Activated naive CD4-positive, alpha-beta T cell treated with Interleukin-2 at 50 U/mL for 16 hours (primary cell): ENCODE measurements at places on chromosomes 12 and 14.

GRCh38 chr14:90675399-90675798, 140.8 kb downstream of the TTC7B start:
- no peak for DNase-seq

GRCh38 chr14:61196792-61197191, 84.3 kb downstream of the TMEM30B start:
- DNase-seq, result no peak

DNA sequence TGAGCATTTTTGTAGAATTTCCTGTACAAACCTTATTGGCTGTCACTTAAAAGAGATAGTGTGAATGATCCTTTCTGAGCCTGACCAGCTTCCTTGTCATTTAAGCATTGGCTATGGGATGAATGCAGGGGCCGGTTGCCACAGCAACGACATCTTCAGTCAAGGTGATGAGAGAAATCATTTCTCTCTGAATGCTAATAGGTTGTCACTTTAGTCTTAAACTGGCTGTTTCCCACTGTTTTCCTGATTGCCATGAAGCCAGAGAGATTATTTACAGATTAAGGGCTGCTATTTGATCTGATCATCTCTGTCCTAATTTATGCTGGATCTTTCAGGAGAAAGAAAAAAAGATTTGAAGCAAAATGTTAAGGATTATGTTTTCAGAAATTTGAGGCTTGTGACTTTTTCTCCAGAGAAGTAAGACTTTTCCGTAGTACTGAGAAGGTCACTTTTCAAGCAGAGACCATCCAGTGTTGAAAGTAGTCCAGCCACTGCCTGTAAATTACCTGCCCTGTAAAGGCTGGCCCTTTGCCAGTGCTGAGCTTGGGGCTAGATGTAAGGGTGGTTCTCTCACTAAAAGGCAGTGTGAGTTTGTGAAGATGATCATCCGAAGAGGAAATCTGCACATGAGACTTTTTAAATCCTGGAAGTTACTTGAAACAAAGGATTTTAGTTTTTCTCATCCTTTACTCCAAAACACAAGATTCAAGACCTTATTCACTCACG, 235.6 kb downstream of the DACT1 start:
- DNase-seq, result no peak

GRCh38 chr12:54592316-54592715, 3.9 kb upstream of the PPP1R1A start:
- no peak for DNase-seq

DNA sequence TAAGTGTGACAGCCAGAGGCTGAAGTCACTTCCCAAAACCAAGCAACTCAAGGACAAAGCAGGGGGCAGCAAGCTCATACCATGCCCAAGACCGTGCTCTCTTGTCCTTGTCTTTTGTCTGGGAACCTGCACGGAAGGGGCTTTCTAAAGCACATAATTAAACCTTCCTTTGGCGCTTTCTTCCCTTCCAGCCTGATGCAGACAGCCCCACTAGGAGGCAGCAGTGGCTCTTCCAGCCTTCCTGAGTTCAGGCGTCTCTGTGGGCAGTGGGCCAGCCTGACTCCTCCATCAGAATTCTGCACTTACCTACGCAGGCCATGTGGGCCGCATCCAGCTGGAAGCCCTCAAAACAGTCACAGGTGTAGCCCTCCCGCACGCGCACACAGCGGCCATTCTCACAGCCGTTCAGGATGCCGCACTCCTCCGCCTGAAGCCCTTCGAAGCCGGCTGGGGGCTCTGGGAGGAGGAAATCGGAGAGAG, 7.6 kb downstream of the ISCA2 start:
- DNase-seq, result no peak

- no peak for DNase-seq
These were observed 192.9 kb downstream of the NUAK1 start for GRCh38 chr12:105945880-105946279.

DNA sequence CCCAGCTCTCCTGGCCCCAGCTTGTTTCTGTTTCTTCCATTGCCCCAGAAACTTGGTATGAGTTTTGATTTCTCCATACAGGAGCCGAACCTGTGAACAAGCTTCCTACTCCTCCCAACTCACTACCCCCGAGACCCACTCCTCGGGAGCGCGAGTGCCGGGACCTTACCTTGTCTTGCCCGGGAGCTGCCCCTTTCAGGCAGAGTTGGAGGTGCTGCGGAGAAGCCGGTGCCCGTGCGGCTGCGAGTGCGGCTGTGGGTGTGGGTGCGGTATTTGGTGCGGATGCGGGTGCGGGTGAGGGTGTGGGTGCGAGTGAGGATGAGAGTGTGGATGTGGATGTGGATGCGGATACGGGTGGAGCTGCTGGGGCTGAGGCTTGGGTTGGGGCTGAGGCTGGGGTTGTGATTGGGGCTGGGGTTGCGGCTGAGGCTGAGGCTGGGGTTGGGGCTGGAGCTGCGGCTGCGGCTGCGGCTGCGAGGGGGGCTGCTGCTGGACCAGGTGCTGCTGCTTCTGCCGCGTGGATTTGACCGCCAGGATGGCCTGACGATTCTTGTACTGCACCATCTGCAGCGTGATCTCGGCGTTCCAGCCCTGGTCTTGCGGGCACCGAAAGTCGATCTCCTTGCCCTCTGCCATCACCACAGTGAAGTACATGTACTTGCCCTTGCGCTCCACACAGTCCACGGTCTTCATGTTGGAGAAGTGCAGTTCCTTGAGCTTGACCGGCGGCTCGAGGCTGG, 1.1 kb downstream of the PHLDA1 start:
- DNase-seq, result peak; percentile 64

DNA sequence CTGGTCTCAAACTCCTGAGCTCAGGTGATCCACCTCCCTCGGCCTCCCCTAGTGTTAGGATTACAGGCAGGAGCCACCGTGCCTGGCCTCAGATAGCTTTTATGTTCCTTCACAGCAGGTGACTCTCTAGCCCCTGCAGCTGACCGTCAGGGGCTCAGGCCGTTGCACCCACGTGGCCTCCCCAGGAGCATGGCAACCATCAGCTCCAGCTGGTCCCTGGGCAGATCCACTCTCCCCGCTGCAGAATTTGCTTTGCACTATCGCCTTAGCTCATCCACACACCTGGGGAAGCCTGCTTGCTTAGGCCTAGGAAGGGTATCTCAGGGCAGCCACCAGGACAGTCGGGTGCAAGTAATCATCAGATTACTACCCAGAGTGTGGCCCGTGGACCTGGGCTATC, 62.6 kb downstream of the TSPAN9 start:
- no peak for DNase-seq

- DNase-seq, result no peak
These were observed 267.8 kb downstream of the KTN1 start for GRCh38 chr14:55847766-55848165.

GRCh38 chr12:1350055-1350933, 244.1 kb downstream of the FBXL14 start:
- no peak for DNase-seq

DNA sequence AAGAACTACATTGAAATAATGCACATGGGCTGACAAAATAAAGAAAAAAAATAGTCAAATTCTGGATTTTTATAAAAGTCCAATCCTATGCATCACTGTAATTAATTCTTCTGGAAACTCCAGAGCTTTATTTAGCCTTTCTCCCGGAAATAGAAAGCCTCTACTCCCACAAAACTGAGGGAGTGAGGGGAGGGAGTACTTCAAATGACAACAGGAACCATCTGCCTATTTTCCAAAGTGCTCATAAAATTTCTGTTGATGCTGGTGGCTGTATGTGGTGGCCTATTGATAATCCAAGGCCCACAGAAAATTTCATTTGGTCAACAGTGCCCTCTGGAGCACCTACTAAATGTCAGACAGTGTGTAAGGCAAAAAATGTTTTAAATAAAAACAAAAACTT, 64.6 kb downstream of the KIF21A start:
- DNase-seq, result no peak

DNA sequence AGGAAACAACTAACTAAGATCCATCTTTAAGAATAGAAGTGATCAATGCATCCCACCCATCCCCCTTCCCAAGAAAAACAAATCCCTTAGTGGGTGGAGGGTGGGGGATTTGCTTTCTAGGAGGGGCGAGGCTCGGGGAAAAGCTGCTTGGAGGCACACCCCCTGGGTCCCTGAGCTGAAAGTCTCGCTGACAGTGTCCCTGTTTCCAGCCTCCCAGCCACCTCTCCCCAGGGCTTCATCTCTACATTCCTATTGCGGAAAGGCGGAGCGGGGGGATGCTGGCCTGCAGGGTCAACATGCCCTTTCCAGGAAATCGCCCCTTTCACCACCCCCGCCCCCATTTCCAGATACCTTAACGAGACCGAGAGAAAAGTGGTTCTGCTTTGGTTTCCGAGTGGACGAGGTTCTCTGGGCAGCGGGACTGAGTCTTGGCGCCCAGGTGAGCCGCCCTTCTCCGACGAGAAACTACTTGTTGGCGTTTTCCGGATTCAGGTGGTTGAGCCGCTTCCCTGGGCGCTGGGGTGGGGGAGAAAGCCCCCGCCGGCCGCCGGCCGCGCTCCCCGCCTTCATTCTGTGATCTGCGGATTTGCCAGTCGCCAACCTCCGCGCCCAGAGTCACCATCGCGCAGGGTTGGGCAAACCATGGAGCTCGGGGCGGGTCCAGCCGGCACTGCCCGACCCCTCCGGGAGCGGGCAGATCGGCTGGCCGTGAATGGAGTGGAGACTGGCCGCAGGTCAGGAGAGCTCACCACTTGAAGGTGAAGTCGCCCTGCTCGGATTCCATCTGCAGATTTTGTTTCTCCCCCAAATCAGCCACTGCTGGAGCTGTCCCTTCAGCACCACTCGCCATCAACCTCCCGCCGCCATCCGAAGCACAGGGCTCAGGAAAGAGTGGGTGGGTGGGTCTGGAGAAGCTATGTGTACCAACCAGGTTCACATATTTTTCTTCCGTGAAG, 505 bp downstream of the KCNC2 start:
- peak; percentile 18 for DNase-seq

GRCh38 chr14:72701605-72702004, 192.3 kb downstream of the DPF3 start:
- DNase-seq, result no peak

- DNase-seq, result no peak
These were observed 13.6 kb downstream of the ABCD2 start for GRCh38 chr12:39605996-39606395.

DNA sequence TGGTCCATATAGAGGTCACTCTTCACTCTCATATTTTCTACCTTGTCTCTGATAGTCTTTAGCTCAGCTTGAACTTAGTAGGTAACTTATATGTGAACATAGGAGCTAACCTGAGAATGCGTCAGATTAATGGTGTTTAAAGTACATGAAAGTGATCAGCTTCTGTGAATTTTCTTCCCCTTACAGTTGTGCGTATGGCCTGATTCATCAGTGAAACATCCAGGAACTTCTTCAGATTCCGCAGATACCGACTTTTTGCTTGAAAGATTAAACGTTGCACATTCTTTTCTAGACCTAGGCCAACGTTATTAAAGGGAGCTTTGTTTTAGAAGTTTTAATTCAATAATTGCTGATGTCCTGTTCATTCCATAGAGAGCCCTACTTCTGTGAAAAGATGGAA, 1945.1 kb upstream of the SEL1L start:
- DNase-seq, result no peak

GRCh38 chr12:64669270-64669842, 59.1 kb downstream of the RASSF3 start:
- peak; percentile 44 for DNase-seq

DNA sequence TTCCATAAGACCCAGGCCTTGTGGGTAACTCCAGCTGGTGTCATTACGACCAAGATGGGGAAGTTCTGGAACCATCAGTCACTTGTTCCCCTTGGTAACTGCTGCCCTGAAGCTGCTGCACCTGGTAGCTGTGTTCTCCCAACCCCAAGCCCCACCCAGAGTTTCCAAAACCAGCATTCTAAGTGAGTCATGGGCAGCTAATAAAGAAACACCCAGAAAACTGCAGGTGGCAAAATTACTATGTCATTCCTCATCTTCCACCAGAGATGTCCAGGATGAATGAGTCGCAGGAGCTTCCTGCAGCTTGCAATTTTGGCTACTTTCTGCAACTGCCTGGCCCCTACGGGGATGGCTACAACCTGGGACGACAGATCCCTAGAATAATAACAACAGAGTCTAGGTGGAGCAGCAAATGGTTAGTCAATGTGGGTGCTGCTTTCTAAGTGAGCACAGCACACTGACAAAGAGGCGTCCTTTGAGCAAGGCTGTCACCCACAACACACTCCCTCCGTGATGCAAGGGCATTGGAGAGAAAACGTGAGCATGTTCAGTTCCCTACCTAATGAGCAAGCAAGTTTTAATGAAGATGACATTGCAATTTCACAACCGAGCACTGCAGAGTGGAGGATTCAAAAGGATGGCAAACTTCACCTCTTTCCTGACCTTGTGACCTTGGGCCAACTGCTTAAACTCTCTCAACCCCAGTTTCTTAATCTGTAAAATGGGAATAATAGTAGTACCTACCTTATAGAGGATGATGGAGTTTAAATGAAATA, 301.4 kb upstream of the NOS1 start:
- DNase-seq, result no peak
